ENCODE measurements at places on chromosomes 3 and 15.
A peak's percentile ranks its signal among the peaks of the same experiment; 100 is the strongest.

GRCh38 chr15:83164111-83164770 is 43.4 kb downstream of the HDGFL3 start:
- DNase-seq: no peak

- no peak for DNase-seq
These were observed 137.5 kb upstream of the ABHD17C start for GRCh38 chr15:80557441-80558234.

DNA sequence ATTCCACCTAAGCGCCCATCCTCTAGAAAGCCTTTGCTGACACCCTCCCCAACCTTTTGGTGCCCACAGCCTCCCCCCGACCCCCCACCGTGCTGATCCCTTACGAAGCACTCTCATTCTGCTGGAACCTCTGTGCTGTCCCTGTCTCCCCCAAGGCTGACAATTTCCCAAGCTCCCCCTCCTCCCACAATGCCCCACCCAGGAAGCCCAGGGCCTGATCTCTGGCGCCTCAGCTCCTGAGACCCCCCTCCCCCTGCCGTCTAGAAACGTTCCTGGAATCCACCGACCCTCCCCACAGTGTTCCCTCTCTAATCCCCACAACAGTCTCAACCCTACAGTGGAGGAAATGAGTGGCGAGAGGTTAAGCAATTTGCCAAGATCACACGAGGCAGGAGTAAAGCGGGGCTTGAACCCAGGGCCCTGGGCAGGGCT is 18.3 kb downstream of the MYL3 start:
- DNase-seq: no peak

DNA sequence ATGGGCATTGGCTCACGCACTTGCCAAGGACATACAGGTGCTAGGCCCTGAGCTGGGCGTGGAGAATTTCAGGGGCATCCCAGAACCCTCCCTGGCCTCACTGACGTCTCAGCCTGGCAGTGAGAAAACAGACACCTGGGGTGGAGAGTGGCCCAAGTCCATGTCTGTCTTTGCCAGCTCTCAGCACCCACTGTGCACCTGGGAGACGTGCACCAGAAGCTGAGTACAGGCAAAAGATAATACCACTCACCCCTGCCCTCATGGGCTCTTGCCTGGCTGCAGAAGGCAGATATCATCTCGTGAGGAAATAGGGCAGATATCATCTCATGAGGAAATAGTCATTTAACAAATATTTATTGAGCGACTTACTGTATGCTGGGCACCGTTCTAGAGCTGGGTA is 8.0 kb downstream of the LOXL1 start:
- no peak for DNase-seq

- DNase-seq: no peak
These were observed 25.9 kb downstream of the TLE3 start for GRCh38 chr15:70071799-70072198.

- DNase-seq: no peak
These were observed 130.3 kb downstream of the NUP210 start for GRCh38 chr3:13289771-13290285.

GRCh38 chr3:114764056-114764492 is 383.0 kb downstream of the ZBTB20 start:
- peak; percentile 4 for DNase-seq

DNA sequence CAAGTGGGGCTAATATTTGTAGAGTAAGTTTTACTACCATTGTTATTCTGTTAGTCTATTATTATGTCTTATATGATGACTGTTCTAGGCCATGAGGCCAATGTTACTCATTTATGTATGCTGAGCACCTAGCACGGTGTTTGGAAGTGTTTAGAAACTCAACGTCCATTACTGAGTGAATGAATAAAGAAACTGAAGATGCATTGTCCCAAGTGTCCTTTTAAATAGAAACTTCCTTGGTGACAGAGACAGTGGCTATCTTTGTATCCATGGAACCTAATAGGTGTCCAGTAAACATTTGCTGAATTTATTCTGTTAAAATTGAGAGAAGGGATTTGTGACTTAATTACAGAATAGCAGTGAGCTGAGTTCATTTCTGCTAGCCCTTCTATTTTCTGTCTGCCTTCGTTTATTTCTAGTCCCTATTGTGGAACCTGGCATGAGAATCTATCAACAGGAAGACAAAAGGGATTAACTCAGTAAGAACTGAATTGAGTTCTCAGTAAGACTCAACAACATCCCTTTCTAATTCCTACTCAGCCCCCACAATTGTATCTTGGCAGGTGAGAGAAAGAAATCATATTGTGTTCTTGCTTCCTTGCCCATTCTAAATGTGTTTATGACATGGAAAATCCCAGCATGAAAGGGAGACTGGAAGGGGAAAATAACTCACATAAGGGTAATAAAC is 246.6 kb upstream of the LRRC3B start:
- DNase-seq: no peak

DNA sequence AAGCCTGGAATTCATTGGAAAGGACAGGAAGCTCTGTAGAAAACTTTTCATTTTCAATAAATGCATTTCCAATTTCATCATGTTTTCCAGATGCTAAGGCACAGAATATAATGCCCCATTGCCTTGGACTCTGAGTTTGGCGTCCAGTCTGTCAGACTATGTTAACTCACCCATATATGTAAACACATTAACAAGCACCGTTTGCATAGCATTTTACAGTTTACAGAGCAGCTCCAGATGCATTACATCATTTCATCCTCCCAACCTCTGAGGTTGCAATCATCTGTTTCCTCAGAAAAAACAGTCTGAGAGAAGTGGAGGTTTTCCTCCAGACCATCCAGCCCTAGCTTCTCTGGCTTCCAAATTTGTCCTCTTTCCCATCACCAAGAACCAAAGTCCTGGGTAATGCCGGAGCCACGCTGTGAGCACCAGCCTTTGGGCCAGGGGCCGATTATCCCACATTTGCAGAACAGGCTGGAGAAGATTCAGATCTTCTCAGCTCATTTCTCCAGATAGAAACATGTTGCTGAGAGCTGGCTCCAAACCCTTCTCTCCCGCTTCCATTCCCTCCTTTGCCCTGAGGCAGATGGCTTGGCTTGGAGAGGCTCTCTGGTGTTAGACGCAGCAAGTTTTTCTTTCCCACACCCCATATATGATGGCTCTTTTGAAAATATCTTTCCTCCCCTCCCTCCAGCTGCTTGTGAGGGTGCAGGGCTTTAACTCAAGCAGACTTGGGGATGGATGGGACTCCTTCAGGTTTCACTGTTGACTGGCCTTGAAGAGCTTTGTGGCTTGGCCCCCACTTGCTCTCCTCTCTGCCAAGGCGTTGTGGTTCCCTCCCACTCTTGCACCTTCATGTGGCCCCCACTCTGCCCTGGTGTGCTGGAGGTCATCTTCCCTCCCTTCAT is 26.0 kb downstream of the CYP19A1 start:
- no peak for DNase-seq

DNA sequence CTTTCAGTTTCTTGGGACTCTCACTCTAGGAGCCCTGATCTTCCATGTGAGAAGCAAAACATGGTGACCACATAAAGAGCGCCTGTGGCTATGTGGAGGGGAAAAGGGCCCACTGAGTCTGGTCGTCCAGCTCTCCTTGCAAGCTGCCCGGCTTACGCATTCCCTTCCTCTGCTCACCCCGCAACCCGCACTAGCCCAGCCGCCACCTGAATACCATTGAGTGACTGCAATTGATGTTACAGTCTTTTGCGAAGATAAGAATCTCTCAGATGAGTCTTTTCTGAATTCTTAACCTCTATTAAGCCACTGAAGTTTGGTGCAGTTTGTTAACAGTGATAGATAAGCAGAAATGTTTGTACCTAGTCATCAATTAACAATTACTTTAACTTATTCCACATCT is 589.0 kb upstream of the DPPA4 start:
- DNase-seq: no peak

GRCh38 chr3:14386254-14386653 is 16.2 kb upstream of the SLC6A6 start:
- no peak for DNase-seq

DNA sequence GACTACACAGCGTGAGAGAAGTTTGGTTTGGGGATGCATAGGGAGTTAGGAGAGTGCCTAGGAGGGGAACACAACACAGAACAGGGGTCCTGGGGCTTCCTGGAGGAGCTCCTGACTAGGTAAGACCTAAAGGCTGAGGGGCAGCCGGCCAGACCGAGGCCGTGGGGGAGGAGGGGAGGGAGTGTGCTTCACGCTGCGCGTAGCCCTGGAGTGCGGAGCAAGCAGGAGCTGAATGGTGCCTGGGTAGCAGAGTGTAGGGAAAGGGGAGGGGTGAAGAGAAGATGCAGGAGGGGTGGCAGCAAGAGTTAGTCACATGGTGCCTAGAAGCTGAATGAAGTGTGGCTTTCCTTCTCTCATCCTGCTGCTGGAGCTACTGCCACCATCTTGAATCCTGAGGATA is 32.4 kb upstream of the HHATL start:
- DNase-seq: no peak

GRCh38 chr15:101651554-101652097 is 555 bp downstream of the TM2D3 start:
- DNase-seq: no peak

DNA sequence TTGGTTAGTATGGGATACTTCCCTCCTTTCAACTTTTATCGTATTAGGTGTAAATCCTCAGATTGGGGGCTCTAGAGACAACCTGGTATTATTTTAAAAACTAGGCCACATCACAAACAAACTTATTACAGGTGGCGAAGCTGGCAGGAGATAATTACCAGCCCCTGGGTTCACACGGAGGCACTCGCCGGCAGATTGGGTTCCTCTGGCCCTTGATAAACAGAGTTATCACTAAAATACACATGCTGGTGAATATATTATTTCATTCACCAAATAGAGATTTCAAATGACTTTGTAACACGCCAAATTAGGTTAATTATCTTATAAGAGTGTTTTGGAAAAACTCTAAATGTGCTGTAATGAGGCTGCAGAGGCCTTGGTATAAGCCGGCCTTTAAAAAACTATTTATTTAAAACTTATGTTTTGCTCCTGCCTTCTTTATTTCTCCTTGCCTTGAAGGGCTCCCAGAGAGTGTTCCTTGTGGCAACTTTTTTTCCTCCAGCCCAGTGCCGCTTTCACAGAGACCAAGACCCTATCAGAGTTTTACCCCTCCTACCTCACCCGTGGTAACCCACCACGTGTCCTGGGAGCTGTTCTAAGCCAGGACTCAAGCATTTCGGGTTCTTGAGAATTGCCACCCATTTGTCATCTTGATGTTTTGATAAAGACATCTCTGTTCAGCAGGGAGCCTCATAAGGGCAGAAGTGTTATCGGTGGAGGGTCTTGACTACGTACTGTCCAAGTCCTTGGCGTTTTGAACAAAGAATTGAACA is 468.6 kb upstream of the CFAP20DC start:
- DNase-seq: no peak

- DNase-seq: no peak
These were observed 34.0 kb upstream of the RPP14 start for GRCh38 chr3:58271901-58272501.

GRCh38 chr3:184665101-184665500 is 46.8 kb downstream of the MAGEF1 start:
- DNase-seq: no peak

DNA sequence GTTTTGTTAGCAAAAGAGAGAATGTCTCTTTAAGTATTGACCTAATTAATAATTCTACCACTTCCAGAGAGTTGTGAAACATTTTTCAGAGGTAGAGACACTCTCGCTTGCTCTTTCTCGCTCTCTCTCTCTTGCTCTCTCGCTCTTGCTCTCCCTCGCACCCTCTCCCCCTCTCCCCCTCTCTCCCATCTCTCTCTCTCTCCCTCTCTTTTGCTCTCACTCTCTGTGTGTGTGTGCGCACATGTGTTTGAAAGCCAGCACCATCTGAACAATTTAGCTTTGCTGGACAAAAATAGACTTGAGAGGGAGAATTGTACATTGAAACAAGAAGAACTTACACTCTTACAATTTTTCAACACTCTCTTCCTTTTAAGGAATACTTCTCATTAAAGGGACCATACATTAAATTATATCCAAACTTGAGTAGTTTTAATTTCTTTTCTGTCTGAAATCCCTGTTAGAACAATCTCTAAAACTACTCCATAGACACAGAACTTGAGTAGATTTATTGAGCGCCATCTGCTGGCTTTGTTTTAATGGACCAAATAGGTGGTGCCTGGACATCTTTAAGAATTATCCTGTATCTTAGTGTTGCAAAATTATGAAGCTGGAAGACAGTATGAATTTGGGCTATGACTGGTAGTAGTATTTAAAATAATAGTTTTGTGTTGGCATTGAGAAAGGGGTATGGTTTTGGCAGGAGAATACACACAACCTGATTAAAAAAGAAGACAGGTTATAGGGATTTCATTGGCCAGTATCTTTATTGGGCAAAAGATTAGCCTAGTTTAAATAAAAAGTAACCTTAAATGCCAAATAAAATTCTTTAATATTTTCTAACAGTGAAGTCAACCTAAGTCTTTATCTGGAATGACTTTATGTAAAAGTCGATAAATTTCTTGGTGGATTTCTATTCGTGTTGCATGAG is 124.6 kb downstream of the AKAP13 start:
- peak; percentile 42 for DNase-seq

DNA sequence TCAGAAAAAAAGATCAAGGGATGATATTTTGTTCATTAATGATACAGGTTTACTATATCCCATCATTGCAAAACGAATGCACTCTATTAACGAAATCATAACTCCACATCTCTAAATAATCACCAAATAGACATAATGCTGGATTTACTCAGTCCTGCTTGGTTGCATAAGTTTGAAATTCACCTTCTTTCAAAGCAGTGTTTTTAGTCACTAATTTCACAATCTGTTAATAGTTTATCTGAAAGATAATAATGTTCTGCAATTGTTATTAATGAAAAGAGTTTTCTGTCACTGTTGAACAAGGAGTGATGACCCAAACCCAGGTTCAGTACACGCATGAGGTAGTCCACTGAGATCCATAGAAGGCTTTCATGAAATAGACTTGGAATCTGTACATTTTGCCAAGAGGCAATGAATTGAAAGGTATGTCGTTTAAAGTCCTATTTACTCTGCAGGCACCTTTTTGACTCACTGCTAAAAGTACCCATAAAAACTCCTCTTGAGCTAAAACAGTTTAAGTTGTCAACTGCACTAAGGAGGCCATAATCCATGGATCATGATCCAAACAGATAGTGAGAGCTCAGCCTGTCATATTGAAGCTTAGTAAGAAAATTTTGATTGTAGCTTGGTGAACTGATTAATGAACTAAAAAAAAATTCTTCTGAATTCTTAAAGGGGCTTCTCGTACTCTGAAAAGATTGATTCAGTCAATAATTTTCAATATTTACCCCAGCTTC is 75.6 kb upstream of the MBNL1 start:
- DNase-seq: no peak

- DNase-seq: no peak
These were observed 20.3 kb downstream of the NIT2 start for GRCh38 chr3:100354850-100355249.

GRCh38 chr3:47251689-47252088 is 30.9 kb downstream of the KIF9 start:
- DNase-seq: no peak

GRCh38 chr3:124281453-124282316 is 289.8 kb upstream of the ROPN1 start:
- no peak for DNase-seq

All from activated gamma-delta T cell treated with Interleukin-2 at 50 U/mL for 16 hours (primary cell).